ENCODE measurements at places on chromosomes 2 and 18.

- DNase-seq = no peak
These were observed 8.1 kb upstream of the WIPF1 start for GRCh38 chr2:174605687-174606086.

- DNase-seq = no peak
These were observed 316.2 kb upstream of the THSD7B start for GRCh38 chr2:136448986-136449780.

- DNase-seq = no peak
These were observed 18.6 kb downstream of the VRK2 start for GRCh38 chr2:58065248-58065647.

GRCh38 chr18:58048081-58048642 is 4.1 kb downstream of the NEDD4L start:
- no peak for DNase-seq

GRCh38 chr2:135050132-135050531 is 2.0 kb upstream of the RAB3GAP1 start:
- DNase-seq = no peak

- no peak for DNase-seq
These were observed 1.6 kb downstream of the CCDC88A start for GRCh38 chr2:55418072-55418471.

DNA sequence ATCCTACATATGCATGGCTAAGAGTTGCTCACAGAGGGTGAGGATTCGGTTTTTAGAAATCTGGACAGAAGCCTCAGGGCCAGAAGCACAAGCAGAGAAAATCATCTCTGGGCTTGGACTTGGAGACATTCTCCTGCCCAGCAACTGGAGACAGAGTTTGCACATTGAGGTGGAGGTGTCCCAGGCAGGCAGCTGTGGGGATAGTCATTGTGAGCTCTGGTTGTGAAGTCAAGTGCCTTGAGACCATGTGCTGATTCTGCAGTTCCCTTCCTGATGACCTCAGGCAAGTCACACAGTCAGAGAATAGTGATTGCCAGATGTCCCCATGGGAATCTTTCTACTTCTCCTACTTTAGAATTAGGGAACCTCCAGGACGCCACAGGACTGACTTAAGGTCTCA is 108.4 kb upstream of the LDAH start:
- no peak for DNase-seq

DNA sequence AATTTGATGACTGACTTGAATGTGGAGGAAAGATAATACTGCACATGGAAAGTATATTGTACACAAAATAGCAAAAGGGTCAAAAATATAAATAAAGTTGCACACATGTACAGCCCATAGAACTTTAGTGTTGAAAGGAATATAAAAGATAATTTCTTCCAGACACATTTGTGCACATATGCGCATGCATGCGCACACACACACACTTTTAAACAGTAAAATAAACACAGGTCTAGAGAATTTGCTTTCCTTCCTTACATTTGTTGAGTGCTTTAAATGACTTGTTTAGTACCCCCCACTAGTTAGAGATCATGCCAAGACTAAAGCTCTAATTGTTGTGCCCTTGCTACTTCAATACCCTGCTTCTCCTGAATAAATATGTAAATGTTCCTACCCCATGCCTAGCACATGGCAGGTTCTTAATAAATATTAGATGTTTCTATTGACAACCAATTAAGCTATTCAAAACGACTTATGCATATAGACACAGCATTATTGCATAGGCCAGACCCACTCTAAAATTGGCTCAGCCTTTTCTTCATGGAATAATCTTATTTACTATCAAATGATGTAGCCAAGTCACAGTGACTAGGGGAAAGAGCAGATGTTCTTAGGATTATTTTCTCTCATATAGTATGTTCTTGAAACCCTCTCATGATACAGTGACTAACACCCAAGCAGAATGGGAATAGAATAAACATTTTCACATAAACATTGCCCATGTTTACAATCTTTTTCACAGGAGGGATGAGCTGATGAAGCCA is 165.5 kb upstream of the ACVR2A start:
- DNase-seq = no peak

DNA sequence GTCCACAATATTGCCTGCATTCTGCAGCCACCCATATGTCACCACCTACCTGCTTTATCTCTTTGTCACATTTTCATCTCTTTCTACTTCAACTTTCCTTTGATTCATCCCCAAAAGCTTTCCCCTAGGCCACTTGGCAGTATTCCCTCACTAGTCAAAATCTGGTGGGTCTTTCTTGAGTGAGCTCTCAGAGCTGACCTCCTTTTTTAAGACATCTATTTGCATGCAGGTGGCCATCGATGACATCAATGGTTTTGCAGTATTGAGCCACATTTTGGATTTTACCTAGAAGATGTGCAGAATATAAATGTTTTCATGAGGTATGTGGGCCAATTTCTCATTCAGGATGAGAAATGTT is 133.4 kb upstream of the REG3A start:
- DNase-seq = no peak

DNA sequence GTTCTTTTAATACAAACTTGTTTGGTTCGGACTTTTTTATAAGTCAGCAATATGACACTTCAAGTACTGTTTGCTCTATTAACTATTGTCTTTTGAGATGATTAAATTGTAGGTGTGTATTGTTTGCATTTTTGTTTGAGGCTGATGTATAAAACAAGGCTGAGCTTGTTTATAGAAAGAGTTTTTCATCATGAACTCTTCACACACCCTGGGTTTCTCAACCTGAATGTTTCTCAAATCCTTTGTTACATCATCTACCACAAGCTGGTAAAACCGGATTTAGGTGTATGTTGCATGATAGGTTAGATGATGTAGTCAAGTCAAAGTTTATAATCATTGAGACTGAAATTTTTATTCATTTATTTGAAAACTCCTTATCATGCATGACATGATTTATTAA is 335.2 kb upstream of the LRATD1 start:
- DNase-seq = no peak

DNA sequence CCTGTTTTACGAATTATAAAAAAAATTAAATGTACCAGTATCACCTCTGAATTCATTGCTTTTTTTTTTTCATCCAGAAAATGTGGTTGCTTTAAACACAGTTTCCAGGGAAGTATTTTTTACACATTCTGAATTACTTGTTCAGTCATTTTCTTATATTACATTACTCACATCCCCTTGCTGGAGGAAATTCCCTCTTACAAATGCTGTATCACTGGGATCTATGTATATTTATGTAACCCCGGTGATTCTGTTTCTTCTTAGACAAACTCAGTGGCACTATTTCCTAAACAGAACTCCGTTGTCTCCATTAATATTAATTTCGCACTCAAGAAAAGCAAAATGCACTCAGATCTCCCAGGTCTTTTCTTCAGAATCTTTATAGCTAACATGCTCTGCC is 1078.5 kb upstream of the ZEB2 start:
- no peak for DNase-seq

DNA sequence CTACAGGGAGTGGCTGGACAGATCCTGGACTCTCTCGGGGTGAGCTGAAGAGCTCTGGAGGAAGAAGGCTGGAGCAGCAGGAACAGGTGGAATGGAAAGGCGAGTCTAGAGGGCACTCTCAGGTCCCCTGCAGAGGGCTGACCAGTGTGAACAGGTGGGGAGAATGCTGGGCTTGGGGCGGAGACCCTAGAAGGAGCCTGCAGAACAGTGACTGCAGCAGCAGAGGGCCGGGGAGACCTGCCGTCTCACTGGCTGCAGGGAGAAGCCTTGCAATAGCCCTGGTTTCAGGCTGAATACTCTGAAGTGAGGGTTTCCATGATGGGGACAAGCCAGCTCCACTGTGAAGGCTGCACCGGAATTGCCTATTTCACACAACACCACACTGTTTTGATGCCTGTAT is 626.7 kb upstream of the SALL3 start:
- DNase-seq = no peak

DNA sequence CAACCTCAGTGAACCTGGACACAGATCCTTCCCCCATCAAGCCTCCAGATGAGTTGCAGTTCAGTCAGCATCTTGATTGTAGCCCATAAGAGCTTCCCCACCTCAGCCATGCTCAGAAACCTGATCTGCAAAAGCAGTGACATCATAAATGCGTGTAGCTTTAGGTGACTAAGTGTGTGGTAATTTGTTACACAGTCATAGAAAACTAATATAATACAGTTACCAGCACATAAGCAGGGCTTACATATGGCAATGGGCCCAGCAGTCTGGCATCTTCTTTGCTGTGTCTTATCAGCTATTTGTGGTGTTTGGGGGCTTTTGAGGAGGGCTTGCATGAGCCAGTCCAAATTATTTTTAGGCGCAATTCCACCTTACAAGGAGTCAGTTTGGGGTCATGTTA is 807.0 kb downstream of the SLC4A3 start:
- no peak for DNase-seq

GRCh38 chr2:120765678-120766469 is 30.2 kb downstream of the GLI2 start:
- DNase-seq = peak; percentile 80

- peak; percentile 69 for DNase-seq
These were observed 1.5 kb upstream of the BCL2L11 start for GRCh38 chr2:111118981-111119821.

DNA sequence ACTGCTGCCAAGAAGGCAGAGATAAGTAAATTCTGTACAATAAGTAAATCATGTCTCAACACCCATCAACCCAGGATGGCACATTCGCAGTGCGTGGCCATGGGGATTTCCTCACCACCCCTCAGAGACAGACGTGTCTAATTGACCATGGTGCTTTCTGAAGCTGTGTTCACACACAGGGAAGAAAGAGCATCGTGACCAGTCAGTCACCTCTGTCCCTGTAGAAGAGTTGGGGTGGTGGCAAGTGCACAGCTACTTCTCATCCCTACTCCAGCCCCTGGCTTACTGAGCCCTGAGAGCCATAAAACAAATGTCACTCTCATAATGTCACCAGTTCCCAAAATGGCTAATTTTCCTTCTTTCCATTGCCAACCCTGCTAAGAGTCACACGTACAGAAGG is 31.3 kb upstream of the MLPH start:
- no peak for DNase-seq

DNA sequence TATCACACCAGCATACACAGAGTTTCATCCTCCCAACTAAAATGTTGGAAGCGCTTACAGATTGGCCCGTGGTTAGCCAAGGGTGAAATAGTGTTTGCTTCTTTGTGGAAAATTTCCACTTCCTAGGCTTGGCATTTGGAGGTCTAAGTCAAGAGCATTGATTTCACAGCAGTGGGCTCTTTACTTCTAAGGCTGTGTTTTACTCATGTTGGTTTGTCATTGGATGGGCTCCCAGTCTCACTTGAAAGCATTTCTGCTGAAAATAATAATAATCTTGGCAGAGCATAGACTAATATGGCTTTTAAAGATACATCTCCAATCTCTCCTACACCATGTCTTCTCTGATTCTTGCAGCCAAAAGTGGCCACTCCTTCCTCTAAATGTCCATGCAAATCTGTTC is 82.9 kb downstream of the DYNAP start:
- no peak for DNase-seq

- DNase-seq = no peak
These were observed 155.2 kb downstream of the ALK start for GRCh38 chr2:29766191-29766590.

- no peak for DNase-seq
These were observed 89.8 kb downstream of the ARHGAP28 start for GRCh38 chr18:6819332-6819731.

DNA sequence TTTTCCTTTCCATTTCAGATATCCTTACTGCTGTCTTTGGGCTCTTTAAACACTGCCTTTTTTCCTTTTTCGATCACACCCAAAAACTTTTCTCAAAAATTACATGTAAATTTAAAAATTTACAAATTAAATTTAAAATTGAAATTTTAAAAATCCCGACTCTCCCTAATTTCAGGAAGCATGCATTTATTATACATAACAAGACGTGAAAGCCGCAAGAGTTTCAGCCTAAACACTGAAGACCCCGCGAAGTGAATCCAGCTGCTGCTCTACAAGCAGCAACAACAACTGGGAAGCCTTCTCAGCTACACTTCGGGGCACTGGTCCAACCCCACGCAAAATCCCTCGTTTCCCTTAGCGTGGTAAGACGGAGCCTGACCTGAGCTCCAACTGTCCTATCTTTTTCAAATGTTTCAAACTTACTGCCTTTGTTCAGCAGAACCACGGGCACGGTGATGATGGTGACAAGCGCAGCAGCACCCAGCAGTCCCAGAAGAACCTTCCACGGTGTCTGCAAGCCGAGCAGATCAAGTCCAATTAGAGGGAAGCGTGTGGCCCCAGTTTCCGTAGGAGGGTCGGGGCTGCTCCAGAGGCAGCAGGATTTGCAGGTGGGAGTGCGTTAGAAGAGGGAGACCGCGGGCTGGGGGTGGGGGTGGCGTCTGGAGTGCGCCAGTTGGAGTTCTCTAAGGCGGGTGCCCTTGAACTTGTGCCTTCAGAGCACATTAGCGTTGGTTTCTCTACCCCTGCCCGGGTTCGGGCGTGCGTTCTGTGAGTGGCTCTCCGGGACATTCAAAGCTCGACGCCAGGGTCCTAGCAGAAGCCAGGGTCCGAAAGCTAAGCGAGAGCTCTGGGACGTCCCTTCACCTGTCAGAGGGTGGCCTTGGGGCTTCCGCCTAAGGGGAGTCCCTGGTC is 783 bp downstream of the DPP4 start:
- DNase-seq = peak; percentile 70

DNA sequence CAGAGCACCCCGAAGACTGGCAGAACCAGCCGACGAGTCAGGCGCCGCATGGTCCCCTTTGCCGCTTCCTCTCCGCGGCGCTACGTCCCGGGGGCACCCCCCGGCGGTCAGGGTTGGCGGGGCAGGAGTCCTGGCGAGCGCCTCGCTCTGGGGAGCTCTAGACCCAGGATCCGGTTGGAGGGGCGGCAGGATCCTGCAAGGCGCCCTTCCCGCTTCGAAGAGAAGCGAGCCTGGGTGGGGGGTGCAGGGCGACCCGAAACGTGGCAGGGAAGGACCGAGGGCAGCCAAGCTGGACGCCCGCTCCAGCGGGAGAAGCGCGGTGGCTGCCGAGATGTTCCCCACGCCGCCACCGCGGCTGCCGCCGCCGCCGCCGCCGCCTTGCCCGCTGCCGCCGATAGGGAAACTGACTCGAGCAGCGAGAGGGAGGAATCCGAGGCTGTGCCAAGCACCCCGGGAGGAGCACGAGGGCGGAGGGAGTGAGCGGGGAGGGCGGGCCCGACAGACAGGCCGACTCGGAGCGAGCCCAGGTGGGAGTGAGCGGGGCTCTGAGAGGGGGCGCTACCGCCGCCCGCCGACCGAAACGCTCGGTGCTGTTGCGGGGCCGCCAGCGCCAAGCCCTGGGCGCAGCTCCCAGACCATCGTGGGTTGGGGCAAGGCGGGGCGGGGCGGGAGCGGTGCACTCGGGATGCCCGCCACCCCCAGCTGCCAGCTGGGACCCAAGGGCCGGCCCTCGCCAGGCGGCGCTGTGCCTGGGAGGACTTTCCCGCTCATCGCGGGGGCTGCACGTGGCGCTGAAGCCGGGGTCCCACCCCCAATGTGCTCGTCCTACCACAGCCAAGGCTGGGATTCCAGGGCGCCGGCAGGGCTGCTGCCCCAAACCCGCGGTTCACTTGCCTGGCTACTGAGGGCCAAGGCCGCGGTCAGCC is at the start of gene GALNT14:
GALNT14 (minus strand) TSS at position 404 of the 926 bp plus-strand sequence; CDS start at position 50, 354 bp downstream.
- DNase-seq = peak; percentile 79

- DNase-seq = no peak
These were observed 1383.2 kb downstream of the LRP1B start for GRCh38 chr2:140747665-140748064.

GRCh38 chr2:237749002-237749401 is 49.6 kb upstream of the RBM44 start:
- no peak for DNase-seq

GRCh38 chr2:28273751-28274150 is 118.9 kb upstream of the FOSL2 start:
- no peak for DNase-seq

Data from upper lobe of right lung (tissue), 1 donor.